Choroid plexus epithelial cell (primary cell): ENCODE measurements at places on chromosomes 4 and X.

DNA sequence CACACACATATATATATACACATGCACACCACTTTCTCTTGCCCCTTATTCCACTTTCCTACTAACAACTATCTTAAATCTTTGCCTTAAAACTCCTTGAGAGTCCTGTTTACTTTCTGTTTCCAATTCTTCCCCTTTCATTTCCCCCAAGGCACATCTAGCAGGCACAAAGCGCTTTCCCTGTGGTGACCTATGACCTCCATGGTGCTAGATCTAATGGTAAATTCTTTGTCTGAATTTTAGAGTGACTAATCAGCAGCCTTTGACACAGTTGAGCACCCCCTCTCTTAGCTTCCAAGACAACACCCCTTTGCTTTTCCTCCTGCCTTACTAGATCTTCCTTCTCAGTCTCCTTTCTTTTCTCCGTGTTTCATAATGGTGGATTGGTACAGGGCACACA is 236.4 kb upstream of the TTC29 start:
- peak; percentile 12 for DNase-seq

- DNase-seq = peak; percentile 14
Measured at GRCh38 chrX:12890467-12890866, 16.0 kb upstream of the TLR8 start.

DNA sequence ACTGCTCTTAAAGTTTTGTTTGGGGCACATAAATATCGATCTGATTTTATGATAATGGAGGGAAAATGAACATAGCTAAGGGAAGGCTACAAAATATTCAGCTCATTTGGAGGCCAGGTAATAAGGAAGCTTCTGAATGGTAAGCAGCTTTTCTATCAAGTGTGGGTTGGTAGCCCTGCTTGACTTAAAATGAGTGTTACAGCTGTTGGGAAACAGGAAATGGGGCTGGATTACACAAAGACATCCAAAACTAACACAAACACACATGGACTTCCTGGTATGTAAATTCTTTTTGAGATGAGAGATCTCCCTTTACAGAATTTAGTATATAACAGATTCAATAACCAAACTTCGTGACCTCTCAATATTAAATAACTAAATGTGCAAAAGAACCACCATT is 58.0 kb downstream of the FGF16 start:
- peak; percentile 80 for DNase-seq

DNA sequence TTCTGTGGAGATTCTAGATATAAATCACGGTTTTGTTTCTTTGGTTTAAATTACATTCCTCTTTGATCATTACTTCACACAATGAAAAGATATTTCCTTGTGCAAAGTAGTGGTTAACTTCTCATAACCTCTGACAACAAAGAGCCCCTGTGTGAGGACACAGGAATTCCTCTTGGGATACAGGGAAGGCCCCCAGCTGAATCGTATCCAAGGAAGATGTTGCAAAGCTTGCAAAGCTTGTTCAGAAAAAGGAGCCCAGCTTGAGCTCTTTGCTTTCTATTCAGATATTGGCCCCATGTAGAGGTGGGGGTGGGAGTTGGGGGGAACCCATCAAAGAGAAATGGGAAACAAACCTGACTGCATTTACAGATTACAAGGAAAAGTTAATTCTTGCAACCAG is 145.7 kb downstream of the RELL1 start:
- peak; percentile 7 for DNase-seq

DNA sequence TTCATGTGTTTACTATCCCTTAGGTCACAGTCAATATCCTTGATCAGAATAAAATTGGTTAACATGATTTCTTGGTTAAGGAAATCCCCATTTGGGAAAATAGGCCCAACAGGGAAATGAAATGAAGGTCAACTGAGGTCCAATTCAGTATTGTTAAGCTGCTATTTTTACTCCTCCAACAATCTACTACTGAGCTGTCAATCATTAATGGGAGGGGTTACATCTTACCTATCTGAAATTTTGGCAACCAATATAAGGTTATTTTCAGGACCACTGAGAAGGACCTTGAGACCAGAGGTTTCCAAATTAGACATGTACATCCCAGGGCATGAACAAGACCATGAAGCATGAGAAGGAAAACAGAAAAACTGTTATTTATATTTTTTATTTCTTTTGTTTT is 64.2 kb upstream of the ALG13 start:
- no peak for DNase-seq

DNA sequence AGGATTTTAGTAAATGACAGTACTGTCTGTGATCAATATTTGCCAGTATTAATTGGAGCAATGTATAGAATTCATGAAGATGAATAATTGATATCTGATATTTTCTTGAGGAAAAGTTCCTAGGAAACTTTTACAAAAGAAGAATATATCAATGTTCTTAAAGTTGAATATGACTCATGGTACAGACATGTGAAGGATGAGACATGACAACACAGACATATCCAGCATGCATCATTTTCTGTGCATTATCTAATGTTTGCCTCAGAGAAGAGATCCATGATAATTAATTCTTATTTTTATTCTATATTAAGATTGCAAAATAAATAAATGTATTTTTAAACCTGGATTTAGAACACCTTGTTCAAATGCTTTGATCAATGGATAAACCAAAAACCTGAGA is 452.9 kb upstream of the EPHA5 start:
- DNase-seq = peak; percentile 31

GRCh38 chr4:168708108-168708507 is 211.3 kb downstream of the PALLD start:
- DNase-seq = no peak

GRCh38 chr4:129371926-129372325 is 276.0 kb downstream of the C4orf33 start:
- no peak for DNase-seq

DNA sequence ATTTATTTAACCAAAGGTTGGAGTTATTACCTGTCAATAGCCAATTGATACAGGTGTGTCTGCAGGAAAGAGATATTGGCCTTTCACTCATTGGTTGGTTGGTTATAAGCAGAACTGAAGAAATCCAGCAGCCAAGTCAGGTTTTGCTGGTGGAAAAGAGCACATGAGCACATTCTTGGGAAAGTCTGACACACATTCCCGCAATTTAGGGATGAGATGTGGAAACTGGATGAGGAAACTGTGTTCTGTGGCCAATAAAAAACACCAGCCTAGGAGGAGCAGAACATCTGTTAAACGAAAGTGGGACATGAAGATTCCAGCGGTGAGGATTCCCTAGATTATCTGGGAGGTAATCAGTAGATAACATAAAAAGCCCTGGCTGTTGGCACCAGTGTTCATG is 567.4 kb upstream of the CPEB2 start:
- DNase-seq = no peak

DNA sequence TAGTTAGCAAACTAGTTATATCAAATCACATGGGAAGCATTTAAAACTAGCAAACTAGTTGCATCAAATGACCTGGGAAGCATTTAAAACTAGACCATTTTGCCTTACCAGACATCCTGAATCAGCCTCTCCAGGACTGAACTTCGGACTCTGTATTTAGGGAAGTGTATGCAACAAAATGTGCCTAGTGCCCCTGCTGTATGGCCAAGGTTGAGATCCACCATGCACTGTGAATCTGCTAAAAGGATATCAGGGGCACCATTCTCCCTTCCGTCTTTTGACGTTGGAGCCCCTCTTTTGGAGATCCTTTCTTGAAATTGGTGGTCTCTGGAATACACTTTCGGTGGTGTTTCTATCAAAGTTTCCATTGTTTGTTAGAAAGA is 49.5 kb downstream of the CCNI start:
- no peak for DNase-seq

GRCh38 chr4:175109933-175110332 is 191.8 kb downstream of the ADAM29 start:
- DNase-seq = no peak

DNA sequence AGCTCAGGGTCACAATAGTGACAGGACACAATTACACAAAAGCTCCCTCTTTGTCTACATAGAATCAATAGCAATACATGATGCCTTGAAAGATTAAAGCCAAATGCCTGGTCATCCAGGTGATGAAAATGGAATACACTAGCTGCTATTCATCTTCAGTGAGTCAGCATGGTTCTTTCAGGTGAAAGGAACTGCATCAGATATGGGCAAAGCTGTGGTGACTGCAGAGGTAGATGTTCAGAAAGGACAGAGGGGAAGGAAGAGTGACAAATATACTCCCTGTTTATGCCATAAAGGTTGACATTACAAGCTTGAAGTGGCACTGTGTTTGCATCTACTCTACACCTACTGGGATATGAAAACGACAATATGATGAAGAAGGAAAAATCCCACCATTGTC is 20.0 kb upstream of the FTHL17 start:
- no peak for DNase-seq

GRCh38 chr4:8548731-8549351 is 31.4 kb upstream of the GPR78 start:
- no peak for DNase-seq

DNA sequence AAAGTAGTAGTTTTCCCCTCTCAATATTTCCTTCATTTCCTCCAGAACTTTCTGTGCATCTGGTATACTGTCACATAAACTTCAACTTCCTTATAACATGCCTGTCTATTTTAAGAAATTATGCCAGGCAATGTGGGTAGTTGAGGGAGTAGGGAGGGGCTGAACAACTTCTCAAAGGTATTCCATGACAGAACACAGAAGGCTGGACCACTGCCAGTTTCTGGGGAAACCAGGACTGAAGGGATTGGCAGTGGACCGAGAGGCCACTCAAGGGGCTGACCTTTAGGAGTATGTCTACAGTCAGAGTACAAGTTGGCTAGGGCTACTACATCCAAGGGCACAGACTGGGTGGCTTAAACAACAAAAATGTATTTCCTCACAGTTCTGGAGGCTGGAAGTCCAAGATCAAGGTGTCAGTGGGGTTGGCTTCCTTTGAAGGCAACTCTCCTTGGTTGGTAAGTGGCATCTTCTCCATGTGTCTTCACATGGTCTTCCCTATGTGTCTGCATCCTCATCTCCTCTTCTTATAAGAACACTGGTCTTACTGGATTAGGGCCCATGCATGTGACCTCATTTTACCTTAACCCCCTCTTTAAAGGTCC is 6.9 kb downstream of the SH3RF1 start:
- no peak for DNase-seq

DNA sequence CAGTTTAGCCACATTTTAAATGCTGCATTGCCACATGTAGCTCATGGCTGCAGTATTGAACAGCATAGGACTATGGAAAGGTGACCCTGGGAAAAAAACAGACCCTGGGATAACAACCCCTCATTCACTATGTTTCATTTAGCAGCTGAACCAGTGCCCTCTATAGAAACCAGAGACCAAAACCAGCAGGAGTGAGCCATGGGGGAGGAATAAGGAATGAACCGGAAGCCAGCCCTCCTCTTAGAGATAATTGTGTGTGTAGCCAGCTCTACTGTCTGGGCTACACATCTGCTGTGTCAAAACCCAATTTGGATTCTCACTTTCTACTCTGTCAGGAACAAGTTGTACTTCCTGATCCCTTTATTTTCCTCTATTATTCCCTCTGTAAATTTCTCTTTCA is 158.5 kb upstream of the S100G start:
- peak; percentile 60 for DNase-seq

DNA sequence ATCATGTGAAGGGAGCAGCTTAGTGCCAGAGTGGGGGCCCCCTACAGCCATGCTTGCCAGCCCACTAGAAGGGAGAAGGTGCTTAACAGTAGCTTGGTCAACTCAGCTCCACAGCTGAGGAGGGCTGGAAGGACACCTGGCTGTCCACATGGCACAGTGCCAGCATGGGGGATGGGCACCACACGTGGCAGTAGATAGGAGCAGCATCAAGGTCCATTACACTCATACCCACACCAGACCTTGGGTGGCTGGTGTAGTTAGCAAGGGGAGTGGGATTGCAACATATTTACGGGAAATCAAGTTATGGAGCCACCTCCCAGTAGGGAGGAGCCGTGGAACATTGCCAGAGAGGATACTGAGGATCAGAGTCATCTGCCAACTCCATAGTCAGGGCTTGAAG is 37.9 kb upstream of the SLC4A4 start:
- DNase-seq = no peak

DNA sequence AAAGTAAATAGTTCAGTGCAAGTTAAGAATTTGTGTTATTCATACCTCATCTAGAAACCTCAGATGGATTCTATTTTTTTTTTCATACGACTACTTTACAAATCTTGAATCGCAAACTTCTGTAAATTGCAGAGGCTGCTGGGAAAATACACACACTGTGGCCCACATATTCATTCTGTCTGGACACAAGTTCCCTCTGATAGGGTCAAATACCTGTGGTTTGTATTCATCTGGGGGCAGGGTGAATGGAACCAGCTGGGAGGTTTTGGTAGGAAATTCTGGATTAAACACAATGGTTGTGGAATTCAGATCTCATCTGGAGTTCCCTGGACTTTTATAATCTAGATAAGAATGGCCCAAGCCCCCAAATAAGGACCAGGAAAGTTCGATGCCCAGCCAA is 56.2 kb downstream of the SPATA18 start:
- DNase-seq = peak; percentile 62

GRCh38 chr4:37685161-37685822 is 884 bp downstream of the RELL1 start:
- peak; percentile 50 for DNase-seq

DNA sequence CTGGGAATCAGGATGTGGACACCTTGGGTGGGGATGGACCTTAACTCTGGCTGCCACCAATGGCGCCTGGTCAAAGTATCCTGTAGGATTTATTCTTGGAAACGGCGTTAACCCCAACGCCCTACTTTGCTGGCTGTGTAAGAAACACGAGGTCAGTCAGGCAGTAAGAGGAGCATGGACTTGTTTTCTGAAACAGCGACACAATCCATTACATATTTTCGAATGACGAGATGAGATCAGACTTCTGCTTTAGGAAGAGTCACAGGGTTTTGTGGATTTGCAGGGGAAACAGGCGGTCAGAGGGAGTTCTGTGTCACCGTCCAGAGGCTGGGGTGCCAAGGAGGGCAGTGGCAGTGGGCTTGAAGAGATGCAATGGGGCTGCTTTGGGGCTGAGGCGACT is 92.2 kb downstream of the TBL1X start:
- no peak for DNase-seq

DNA sequence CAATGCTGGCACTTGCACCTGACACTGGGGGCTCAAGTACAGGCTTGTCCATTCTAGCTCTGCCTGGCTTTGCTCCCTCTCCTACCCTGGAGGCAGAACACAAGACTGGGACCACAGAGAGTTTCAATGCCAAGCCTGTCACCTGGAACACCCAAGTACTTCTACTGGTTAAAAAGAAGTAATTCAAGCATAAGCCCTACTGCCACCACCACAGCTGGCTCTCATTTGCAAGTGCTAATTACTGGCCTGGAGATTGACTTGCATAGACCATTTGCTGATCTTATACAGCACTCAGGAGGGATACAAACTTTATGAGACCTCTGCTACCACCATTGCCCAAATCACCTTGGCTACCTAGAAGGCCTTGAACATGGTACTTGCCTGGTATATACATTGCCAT is 1550.9 kb downstream of the C4orf33 start:
- DNase-seq = no peak

DNA sequence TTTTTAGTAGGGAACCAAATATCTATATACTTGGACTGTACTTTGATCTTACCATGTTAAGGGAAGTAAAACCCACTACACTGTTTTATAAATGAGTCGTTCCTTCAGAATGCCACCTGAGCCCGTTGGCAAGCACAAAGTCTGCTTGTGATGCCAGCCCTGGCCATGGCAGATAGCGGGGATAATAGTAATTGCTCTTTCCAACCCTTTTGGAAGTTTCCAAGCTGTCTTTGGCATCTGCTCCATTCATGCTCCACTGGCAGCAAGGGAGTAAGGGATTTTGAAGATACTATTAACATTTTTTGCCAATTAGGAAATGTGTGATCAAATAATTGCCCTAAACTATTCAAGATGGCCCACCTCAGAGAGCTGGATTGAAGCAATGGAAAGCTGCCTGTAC is 689.2 kb upstream of the SLIT2 start:
- no peak for DNase-seq
